ENCODE measurements at places on chromosomes 5 and 9.

DNA sequence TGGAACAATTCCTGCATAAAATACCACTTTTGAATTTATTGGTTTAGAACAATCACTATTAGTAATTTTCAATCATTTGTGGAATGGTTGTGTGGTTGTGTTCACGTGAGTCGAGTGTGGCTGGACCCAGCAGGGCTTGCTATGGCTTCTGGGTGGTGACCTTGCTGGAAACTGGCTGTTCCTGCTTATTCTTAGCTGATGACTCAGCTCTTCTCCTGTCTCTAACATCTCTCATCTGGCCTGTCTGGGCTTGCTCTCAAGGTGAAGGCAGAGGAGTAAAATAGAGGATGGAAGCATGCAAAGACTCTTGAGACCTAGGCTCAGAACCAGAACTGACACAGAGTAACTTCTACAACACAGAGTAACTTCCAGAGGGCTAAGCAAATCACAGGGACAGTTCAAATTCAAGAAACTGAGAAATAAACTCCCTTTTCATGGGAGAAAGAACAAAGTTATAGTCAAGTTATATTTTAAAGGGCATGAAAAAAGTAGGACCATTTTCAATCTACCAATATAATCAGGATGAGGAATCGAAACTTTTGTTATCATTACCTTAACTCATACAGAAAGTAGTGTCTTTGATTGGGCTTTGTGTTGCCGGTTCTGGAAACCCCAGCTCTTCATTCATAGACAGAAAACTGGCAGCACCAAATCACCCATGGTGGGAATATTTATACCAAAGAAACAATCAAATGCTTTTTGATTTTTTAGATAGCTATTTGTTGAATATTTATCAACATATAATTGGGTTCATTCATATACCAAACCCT lies 665.1 kb downstream of the CDH18 start:
- DNase-seq: no peak

DNA sequence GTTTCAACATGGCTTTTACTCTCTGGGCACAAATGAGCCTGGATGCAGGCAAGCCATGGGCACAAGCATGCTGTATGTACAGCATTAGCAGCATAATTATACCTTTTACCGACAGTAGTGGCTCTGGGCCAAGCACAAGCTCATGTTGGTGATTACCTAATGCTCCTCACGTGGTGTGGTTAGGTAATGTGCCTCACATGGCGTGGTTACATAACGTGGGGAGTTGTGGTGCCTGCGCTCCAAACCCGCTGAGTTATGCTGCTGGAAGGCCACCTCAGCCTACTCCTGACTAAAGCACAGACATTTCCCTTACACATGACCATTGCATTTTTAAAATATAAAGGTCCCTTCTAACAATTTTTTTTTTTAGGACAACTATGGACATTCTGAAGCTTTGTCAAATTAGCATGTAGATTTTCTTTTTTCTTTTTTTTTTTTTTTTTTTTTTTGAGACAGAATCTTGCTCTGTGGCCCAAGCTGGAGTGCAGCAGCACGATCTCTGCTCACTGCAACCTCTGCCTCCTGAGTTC lies 794.0 kb downstream of the EFNA5 start:
- DNase-seq: no peak

DNA sequence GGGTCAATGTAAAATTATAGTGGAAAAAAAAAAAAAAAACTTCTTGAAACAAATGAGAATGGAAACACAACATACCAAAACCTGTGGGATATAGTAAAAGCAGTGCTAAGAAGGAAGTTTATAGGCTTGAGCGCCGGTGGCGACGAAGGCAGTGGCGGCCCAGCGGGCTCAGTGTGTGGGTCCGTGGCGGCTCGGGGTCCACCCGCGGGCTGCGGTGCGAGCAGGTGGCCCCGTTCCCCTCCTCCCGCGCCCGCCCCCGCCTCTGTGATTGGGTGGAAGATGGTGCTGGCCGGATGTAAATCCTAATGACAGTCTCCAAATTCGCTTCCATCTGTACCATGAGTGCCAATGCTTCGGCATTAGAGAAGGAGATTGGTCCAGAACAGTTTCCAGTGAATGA lies 57.5 kb upstream of the TLX3 start:
- no peak for DNase-seq

- no peak for DNase-seq
Measured at GRCh38 chr9:91445135-91445534, 21.5 kb upstream of the NFIL3 start.

- no peak for DNase-seq
Measured at GRCh38 chr5:17203329-17204132, 13.9 kb upstream of the BASP1 start.
